ENCODE measurements at places on chromosomes 2 and 18.

GRCh38 chr2:152304836-152305235 is 30.1 kb upstream of the FMNL2 start:
- no peak for DNase-seq

DNA sequence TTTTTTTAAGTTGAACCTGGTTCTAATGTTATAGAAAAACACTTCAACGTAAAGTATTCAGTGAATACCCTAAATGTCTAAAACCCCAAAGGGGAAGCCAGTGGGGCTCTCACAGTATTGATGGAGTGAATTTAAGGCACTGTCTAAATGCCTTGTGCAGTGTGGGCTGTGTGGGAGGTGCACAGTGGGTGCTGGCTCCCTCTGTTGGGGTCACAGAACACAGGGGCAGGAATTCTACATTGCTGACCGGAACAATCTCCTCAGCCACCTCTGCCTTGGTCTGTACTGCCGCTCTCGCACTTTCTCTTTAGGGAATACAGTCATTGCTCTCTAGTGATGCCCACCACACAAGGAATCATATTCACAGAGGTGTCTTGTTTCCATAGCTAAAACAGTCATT is 45.4 kb downstream of the SPRED2 start:
- DNase-seq, result no peak

- DNase-seq, result no peak
These were observed 144.1 kb downstream of the PRPF40A start for GRCh38 chr2:152573168-152573567.

DNA sequence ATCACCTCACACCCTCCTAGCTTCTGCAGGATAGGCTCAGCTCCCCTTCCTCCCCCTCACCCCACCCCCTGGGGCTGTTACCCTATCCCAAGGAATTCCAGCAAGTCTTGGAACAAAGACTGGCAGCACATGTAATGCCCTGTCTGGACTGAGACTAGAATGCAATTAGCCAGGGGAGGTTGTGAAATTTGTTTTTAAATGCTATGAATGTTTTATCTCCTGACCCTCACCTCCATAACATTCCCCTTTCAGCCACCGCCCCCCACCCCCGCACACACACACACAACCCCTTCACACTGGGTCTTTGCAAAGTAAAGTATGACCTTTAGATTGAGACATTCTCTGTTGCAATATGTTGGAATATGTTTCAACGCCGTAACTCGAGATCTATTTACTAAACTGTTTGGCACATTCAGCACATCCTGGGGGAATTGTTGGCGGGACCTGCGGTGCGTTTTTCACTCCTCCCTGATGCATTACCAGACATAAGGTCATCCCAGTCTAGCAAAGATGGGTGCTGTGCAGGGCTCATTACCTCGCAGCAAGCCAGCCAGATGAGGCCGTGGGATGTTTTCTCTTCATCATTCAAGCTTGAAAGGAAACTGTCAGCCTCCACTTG is 290.7 kb upstream of the SLC14A2 start:
- DNase-seq, result no peak

- no peak for DNase-seq
These were observed 1666.9 kb upstream of the CELF4 start for GRCh38 chr18:39232490-39232889.

DNA sequence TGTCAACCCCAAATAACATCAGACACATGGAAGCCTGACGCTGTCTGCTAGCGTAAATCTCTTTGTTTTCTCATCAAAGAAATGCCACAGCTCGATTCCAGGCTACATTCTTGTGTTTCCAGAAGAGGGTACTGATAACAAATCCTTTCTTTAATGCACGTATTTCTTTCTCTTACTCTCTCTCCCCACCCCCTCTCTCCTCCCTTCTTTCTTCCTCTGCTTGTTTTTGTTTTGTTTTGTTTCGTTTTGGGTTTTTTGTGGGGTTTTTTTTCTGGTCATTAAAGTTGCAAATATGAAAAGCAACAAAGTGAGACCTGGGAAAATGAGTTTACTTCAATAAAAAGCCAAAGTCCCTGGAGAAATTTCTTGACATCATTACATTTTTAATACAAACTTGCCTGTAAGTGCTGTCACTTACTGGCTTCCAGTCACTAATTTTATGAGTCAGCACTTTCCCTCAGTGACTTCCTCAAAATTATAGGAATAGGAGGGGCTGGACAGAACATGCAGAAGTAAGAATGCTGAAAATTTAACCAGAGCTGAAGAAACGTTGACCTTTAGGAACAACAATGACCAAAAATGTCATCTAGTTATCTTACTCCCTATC is 106.7 kb upstream of the NABP1 start:
- DNase-seq, result peak; percentile 10

- no peak for DNase-seq
These were observed 267.2 kb downstream of the HRH4 start for GRCh38 chr18:24727685-24728084.

GRCh38 chr2:208872591-208872990 is 466.0 kb downstream of the PTH2R start:
- DNase-seq, result no peak

GRCh38 chr2:38215522-38215921 is 139.6 kb upstream of the CYP1B1 start:
- DNase-seq, result no peak

- no peak for DNase-seq
These were observed 138.8 kb upstream of the COPS8 start for GRCh38 chr2:236946871-236947270.

DNA sequence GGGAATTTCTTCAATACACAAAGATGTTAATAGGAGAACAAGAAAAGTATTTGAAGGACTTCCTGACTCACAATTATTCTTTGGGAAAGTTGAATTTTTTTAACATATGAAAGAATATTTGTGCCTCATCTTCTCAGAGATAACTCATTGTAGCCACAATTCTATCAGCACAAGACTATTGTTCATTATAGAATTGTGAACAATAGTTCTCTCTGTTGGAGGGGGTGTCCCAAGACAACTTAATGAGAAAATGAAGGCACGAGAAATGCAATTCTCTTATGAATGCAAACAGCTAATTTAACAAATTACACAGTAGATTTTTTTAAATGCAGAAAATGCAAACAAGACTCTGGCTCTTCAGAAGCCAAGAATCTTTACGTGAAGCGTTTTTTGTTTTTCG is 157.0 kb downstream of the BARD1 start:
- DNase-seq, result no peak

DNA sequence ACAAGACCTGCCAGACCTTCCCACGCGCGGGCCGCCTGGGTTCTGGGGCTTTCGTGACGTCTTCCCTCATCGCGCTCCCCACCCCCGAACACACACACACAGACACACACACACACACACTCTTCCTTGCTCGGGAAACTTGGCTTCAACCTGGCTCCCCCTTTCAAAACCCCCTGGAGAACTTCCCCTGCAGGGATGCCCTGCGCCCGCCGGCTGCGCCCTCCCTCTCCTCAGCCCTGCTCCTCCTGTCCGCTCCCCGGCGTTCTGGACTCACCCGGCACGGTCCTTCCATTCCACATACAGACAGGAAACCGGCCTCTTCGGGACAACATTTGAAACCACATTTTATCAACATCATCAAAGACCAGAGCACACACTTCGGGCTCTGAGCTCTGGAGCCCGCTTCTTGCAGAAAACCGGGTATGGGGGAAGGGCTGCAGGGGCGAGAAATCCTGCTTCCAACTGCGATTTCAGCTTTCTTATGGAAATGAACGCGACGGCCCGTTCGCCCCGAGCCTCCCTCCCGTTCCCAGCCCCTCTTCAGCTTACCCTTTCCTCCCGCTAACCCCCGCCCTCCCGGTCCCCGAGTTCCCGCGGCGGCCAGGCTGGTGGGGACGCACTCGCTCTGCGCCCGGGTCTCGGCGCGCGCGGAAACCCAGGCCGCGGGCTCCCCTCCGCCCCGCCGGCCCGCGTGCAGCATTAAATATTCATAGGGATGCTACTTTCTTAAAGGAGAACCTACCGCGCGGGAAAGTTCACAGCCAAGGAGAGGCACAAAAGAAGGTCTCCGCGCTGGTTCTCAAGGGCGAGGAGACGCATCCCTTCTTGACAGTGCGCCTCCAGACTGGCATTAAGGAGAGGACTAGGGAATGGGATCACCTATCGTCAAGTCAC is 18.3 kb downstream of the POU3F3 start:
- no peak for DNase-seq

DNA sequence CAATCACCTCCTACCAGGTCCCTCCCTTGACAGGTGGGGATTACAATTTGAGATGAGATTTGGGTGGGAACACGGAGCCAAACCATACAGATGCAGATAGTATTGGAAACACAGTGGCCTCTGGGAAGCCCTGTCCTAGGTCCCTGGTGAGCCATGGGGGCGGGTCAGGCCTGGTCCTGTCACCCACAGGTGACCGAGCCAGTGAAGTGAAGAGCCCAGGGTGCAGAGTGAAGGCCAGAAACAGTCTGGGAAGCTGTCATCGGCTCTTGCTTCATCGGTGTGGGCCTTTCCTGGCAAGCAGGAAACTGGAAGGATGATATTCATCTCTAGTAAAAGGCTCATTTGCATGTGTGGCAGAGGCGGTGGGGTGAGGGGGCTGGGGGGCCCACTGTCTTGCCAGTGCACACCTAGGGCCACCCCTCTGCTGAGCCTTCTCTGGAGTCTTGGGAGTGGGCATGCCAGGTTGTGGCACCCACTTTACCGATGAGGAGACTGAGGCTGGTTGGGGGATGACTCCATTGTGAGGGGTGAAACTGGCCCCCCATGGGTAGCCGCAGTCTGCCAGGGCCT is 290.6 kb downstream of the NDUFA10 start:
- no peak for DNase-seq

GRCh38 chr18:66999003-66999402 is 395.1 kb upstream of the CDH19 start:
- no peak for DNase-seq

DNA sequence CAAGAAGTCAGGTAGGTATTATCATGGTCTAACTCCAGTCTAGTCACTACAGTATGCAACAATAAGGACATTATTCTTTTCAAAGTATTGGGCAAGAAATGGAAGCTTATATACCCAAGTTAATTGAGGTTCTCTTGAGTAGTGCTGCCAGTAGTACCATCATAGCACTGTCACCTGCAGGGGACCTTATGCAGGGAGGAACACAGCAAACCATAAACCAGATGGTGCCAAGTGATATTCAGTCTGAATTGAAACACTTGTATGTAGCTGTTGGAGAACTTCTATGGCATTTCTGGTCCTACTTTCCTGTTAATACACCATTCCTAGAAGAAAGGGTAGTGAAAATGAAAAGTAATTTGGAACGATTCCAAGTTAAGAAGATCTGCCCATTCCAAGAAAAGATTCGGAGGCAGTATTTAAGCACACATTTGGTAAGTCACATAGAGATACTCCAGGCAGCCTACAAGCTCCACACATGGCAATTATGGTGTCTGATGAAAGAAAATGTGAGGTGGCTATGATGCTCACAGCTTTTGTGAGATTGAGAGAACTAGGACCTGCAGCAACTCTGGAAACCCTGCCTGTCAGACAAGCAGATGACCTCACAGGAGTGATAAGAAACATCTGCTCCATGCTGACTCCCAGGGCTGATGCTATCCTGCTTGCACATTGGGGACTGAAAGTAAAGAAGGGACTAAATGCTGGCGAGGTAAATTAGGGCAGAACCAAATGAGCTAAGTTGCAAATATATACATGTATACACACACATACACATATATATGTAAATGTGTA is 174.7 kb downstream of the MC4R start:
- DNase-seq, result no peak

GRCh38 chr18:78905334-78905733 is 74.3 kb upstream of the SALL3 start:
- no peak for DNase-seq

DNA sequence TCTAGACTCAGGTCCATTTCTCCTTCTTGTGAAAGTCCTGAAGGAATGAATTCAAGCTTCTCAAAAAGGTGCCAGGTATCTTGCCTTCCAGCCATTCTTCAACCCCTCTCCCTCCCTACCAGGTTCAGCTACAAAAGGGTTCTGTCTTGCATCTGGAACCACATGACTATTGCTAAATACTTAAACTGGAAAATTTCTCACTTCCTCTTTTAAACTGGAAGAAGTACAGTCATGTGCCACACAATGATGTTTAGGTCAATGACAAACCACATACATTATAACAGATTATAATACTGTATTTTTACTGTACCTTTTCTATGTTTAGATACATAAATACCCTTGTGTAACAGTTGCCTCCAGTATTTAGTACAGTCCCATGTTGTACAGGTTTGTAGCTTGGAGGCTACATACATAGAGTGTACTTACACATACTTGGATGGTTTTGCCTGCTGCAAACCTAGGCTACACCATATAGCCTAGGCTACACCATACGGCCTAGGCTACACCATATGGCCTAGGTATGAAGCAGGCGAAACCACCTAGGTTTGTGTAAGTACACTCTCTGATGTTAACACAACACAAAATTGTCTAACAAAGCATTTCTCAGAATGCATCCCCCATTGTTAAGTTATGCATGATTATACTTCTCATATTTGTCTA is 142.0 kb upstream of the DNMT3A start:
- DNase-seq, result no peak

DNA sequence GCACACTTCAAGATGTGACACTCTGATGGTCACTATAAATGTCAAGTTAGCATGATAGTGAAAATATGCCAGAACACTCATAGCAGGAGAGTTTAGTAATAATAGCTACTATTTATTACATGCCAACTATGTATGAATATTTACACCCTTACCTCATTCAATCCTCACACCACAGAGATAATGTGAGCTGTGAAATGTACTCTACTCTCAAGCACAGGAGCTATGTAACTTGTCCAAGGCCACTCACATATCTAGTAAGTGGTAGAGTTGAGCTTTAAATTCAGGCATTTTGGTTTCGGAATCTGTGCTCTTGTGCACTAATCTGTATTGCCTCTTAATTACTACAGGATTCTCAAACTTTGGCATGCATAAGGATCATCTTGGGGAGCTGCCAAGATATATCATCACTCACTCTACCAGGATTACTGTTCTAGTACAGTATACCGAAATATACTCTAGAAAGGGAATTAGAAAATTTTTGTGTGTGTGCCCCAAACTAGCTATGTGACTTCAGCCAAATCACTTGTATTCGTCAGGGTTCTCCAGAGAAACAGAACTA is 154.3 kb downstream of the PLCL1 start:
- DNase-seq, result no peak

GRCh38 chr18:49699303-49699702 is 114.0 kb downstream of the ACAA2 start:
- DNase-seq, result no peak

GRCh38 chr2:114122930-114123329 is 233.0 kb downstream of the ACTR3 start:
- no peak for DNase-seq
